Adipocyte (in vitro differentiated cells): ENCODE measurements at places on chromosomes 7 and 10.

GRCh38 chr7:7209412-7210050 lies 27.2 kb downstream of the C1GALT1 start:
- no peak for DNase-seq

DNA sequence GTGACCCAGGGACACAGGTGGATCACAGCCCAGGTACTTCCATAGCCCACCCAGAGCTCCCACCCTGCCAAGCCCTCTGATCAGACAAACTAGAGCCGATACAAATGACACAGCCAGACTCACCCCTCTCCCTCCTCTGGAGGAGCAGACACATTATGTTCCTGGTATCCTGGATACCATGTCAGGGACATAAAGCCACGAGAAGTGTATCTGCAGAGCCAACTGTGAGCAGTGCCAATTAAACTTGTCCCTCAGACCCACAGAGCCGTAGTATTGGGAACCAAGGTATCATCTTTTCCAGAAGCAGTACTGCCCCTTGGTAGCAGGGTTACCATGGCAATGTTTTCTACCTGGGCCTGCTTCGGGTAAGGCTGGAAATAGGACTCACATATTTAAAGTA lies 47.3 kb upstream of the CPXM2 start:
- DNase-seq, result no peak

DNA sequence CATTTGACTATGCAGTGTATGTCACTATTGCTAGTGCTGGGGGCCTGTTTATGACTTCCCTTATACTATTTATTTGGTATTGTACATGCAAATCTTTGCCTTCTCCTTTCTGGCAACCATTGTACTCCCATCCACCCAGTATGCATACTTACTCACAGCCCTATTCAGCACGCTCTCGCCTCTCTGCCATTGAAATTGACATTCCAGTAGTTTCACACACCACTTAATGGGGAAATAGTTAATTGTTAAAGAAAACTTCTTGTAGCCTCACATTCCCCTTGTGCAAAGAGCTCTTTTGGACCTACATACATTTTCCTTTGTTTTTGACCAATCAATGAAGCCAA lies 9.9 kb downstream of the CLDN12 start:
- no peak for DNase-seq

- DNase-seq, result no peak
Measured at GRCh38 chr10:128058750-128059134, 67.5 kb downstream of the MKI67 start.

DNA sequence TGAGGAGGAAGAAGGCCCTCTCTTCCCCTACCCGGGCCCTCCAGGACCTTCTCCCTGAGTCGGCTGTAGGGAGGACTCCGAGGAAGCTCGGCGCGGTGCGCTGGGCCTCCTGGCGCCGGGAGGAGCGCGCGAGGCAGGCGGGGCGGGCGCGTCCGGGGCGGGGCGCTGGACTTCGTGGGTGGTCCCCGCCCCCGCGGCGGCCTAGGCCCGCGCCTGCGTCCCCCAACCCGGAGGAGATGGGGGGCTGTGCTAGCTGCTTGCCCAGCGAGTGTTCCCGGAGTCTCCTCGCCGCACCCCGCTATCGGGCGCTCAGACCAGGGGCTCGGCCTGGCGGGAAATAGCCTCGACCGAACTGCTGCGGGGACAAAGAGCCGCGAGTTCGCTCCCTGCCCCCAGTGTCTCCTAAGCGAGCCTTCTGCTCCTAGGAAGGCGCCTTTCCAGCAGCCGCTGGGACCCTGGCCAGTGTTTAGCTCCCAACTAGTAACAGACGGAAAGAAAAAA lies 19.2 kb upstream of the SMO start:
- DNase-seq, result peak; percentile 55

GRCh38 chr7:73892003-73892999 lies 31.3 kb downstream of the TMEM270 start:
- peak; percentile 64 for DNase-seq

DNA sequence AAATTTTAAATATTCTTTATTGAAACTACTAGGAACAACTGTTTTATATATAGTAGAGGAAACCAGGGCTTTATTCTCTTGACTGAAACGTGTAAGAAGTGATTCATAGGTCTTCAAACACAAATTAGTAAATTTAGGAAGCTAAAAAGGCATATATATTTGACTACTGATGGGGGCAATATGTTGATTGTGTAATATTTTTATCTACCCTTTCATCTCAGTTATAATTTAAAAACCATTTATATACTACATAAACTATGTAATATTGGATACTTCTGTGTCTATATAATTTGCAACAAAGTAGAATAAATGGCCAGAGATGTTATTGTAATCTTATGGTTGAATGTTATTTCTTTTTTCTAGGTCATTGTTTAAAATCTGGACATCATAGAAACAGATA lies 269.3 kb upstream of the KAT6B start:
- no peak for DNase-seq

DNA sequence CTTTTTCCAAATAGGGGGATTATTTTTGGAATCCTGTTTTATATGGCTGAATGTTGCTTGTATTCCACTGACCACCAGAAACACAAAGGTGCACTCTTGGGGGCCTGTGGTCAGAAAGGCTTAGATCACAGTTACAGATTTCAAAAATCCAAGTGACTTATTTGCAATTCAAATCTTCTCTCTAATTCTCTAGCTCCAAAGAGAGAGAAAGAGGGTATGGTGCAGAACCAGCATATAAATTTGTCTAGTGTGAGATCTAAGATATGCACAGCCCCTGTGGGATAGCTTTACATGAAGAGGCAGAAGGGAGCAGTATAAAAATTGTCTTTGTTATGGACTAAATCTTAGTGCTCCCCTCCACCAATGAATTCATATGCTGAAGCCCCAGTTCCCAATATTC lies 1121.7 kb upstream of the CELF2 start:
- DNase-seq, result no peak

DNA sequence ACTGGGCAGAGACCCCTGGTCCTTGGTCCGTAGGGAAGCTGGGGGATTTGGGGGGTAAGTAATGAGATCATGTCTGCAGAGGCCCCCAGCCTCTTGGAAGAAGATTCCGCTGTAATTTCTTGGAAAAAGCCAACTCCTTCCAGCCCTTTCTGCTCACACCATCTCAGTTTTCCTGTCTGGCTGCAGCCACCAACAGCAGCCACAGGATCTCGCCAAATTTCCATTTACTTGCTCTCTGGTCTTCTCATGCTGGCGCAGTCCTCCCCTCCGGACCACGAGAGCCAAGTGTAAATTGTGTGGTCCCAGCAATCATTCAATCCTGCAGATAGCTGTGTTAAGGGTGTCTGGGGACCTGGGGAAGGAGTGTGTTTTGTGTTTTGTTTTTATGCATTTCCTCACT lies 49.6 kb downstream of the ASB13 start:
- DNase-seq, result no peak

DNA sequence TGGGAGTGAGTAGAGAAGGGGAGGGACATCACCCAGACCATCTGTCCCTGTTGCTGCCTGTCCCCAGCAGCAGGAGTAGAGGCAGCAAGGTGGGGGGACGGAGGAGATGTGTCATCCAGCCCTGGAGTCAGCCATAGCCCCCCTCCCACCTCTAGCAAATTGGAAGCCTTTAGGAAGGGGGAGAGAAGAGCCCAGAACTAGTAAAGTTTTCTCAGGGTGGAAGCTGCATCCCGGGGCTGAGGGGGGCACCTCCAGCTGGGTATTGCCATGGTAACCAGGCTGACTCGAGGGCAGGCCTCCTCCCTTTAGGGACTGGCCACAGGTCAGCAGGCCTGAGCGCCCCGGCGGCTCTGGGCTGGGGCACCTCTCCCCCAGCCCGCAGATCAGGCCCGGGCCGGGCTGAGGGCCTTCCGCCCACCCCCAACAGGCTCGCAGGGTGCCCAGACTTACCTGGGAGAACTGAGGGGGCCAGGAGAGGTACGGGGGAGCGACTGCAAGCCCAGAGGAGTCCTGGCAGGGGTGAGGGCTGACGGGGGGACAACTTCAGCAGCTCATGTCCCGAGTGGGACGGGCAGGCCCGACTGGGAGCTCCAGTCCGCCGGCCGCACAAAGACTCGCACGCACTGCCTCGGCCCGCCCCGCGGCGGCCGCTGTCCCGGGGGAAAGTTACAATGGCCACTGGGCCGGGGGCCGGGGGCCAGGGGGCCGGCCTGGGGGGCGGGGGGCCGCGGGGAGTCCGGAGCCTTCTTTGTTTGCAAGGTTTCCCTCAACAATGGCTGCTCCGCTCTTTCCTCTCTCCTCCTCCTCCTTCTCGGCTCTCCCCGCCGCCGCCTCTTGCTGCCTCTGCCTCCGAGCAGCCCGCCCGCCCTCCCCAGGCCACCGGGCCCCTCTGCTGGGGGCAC lies 6.0 kb downstream of the LDB1 start:
- DNase-seq, result peak; percentile 60

GRCh38 chr7:45100761-45101480 lies 10.6 kb downstream of the TBRG4 start:
- no peak for DNase-seq

GRCh38 chr7:70856901-70857630 lies 274.9 kb upstream of the GALNT17 start:
- DNase-seq, result peak; percentile 75

DNA sequence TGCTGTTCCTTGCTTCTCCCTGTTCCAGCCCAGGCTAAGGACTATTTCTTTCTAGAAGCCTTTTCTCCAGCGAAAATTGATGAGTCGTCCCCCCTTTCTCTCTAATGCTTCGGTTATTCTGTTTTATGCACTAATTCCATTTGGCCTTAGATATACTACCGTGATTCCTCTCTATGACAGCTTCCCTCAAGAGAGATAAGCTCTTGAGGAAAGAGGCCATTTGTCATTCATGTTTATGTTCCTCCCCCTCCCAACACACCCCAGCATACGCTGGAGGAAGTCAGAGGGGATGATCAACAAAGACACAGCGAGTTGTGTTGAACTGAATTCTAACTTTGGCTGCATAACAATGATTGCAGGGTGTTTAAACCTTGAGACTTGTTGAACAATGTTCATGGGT lies 198.8 kb downstream of the BMPER start:
- DNase-seq, result no peak

DNA sequence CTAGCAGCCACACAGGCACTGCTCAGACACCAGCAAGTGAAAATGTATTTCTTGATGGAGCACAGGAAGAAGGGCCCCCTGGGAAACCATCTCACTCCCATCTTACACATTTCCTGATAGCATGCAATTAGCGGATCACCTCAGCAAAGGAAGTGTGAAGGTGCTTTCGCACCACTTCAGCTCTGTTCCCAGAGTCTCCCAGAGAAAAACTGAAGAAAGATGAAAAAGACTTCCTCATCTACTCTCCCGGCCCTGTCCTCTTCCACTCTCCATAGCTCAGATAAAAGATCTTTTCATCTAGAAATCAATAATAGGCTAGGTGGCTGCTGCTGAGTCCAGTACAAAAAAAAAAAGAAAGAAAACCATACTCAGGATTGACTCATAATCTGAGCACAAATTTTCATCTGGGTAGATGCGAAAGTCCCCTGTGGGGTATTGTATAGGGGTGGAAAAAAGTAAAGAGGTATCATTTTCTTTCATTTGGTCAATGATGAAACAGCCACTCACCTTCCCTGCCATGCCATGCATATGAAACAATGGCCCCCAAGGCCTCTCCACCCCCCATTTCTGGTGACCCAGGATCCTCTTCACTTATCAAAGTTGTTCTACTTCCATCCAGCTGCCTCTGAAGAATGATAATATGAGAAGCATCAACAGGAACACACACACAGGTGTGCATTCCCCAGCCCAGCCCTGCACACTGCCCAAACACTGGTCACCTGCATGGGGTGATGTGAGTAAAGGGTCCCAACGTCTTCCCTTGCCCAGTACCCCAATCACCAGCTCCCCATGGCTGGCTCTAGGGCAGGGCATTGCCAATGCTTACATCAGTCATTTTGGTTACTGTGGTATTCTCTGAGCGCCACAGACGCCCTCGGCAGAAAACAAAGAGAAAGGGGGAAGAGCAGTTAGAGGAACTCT lies 48.8 kb upstream of the DGKI start:
- no peak for DNase-seq

DNA sequence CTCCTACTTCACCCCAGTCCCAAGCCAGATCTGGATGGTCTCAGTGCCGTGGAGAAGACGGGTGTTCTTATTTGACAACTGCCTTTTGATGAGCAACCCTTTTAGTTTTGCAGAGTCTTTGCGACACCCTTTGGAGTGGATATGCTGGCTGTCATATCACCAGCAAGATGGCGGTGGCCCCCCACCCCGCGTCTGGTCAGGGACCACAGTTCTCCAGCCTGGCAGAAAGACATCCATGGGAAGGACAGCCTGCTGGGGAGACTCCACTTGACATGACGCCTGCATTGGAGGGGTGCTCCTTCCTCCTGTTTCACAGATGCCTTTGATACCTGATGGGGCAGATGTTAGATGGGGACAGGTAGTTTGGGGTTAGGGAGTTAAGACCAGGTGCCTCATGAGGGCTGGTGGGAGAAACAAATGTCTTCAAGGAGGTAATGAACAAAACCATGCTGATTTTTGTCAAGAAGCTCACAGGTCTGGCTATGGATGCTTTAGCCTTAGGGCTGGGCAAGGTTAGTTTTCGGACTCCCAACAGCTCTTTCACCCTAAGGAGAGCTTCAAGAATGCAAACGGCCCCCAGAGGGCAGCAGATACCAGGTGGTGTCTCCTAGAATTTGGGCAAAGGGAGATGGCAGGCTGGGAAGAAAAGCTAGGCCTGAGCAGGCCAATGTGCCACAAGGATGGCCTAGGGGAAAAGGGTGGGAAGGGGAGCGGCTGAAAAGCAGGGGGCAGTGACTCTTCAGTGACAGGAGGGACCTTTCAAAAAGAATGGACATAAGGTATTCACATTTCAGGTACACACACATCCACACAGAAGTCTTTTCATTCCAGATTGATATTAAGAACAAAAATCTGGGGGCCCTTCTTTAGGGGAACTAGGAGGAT lies 95.2 kb downstream of the CLEC2L start:
- peak; percentile 70 for DNase-seq

- no peak for DNase-seq
Measured at GRCh38 chr7:106501605-106502580, 159.1 kb downstream of the CCDC71L start.

- DNase-seq, result no peak
Measured at GRCh38 chr10:76265441-76266113, 834.2 kb downstream of the LRMDA start.

DNA sequence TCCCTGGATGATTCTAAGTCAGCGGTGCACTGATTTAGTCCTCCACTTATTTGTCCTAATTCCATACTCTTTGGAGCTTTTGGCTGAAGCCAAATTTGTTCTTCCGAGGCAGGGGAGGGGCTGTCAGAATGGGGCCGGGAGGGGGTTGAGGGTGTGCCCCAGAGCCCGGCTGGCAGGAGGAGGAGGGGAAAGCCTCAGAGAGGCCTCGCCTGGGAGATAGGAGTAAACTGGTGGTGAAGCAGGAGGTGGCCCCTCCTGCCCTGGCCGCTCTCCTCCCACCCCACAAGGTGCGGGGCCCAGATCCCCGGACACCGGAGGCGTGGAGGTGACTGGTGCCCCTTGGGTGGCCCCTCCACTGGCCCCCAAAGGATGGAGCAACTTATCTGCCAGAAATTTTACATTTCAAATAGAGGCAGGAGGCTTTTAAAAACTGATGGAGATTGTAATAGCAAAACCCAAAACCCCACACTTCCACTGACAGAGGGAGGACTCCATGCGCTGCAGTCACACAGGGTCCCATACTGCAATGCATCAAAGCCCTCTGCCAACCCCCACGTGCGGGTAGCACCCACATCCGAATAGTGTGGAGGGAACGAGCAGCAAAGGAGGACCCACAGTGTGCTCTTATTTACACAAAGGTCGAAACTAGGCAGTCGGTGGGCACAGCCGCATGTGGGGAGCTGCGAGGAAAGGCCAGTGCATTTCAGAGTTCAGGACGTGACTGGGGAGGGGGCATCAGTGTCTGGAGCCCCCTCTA lies 61.9 kb downstream of the CAMK2B start:
- no peak for DNase-seq
